HepG2 (cell line): ENCODE measurements at places on chromosomes 5 and 9.

DNA sequence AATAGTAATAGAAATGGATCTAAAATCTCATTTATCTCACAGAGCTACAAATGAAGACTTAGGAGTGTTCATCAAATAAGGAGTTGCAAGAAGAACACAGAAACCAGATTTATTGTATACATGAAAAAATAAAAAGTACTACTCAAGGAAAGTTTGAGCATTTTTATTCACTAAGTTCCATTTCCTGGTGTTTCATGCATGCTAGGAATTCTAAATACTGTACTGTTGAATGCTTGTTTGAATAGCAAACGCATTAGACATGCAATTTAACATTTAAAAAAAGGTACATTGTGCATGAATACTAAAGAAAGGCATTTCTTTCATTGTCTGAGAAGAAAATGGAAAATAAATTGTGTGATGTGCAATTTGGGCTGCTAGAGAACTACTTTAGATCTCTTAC is 52.1 kb downstream of the C6 start:
- no peak for DNase-seq

DNA sequence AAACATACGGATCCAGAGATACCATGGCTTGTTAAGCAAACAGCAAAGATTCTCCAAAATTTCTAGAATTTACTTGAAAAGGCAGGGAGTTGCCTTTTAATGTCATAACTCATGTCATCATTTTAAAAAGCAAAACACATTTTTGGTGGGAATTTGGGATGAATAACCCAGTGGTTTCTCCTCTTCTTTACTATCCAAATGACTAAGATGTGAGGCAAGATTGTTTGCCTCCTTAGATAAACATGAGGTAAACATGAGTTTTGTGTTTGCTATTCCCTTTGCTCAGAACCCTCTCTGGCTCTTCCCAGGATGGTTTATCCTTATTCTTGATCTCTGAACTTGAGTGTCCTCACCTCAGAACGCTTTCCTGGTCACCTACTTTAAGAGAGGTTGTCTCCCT is 267.0 kb downstream of the EBF1 start:
- DNase-seq: no peak

DNA sequence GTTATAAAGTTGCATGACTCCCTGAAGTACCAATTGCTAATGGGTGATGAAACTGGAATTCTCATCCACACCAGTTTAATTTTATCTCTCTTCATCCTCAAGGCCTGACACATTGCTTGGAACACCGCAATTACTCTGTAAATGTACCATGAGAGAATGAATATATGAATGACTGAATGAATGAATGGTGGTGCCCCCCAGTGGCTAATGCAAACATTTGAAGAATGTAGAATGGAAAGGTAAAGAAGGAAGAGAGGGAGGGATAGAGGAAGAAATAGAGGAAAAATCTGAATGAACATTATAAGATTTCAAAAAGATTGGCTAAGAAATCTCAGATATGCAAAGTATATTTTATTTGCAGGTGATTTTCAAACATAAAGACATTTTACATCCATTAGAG is 13.1 kb downstream of the PAPPA start:
- DNase-seq: no peak

DNA sequence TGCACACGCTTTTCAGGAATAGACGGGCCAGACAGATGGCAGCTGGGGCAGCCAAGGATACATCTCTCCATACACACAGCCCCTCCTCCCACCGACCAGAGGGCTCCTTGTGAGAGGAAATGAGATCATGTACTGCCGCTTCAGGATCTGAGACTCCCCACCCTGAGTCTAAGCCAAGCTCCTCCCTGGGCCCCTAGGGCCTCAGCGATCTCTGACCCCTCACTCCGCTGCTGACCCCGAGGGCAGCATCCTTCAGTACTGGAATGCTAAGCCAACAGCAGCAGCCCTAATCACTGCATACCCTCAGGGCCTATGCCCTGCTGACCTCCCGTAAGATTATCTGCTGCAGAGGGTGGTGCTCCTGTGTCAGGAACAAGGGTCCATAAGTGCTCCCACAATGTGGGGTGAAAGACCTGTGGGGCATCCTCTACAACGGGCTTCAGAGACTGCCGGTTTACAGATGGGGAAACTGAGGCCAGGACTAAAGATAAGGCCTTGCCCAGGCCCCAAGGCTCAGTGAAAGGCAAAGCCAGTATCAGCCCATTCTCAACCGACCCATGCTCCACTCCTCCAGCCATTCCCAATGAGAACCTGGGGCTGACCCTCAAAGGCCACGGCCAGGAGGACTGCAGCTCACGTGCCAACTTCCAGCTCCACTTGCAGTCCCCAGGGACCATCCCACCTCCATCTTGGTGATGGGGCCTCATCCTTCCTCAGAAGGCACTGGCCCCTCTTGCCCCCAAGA is 37.5 kb downstream of the BICD2 start:
- no peak for DNase-seq

DNA sequence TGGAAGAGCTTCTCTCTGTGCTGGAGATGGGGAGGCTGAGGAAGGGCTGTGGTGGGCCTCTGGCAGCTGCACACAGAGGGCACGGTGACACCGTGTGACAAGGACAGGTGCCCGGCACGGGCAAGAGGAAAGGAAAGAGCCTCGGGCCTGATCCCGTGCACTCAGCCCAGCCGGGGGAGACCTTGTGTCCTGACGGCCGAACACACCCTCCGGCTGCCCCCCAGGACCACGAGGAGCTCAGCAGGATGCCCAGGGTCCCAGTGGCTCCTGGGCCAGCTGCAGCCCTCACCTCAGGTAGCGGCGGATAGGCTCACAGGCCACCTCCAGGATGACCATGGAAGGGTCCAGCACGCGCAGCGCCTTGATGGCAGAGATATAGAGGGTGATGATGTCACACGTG is 5.5 kb downstream of the ANAPC2 start:
- DNase-seq: no peak

GRCh38 chr5:96927008-96927407 is 8.9 kb upstream of the LNPEP start:
- DNase-seq: no peak

DNA sequence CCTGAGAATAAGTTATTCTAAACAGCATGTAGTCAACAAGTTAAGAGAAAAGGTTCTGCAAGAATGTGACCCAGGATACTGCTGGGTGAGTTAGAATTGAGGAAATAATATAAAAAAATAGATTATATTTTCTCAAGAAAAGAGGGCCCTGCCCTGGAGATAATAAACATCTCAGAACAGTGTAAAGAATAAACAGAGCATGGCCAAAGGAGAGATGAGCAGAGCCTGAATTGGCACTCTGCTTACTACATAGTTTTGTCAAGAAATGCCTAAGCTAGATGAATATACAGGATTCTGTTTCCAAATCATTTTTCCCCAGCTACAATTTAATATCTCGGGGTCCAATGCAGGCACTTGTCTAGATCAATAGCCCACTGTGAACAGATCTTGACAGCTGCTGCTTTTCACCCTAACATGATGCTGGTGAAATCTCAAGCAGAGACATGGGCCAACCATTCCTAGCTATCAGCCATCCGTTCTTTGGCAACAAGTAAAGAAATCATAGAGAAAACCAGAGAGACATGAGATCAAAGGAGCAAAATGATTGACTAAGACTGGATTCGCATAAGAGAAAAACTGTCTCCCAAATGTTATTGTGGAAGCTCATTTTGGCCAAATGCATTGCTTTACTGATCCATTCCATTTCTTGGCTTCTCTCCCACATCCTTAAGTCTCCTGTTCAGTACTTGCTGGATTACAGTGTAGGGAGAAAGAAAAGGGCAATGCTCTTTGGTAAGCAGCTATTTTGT is 173.2 kb downstream of the PRELID2 start:
- DNase-seq: no peak

DNA sequence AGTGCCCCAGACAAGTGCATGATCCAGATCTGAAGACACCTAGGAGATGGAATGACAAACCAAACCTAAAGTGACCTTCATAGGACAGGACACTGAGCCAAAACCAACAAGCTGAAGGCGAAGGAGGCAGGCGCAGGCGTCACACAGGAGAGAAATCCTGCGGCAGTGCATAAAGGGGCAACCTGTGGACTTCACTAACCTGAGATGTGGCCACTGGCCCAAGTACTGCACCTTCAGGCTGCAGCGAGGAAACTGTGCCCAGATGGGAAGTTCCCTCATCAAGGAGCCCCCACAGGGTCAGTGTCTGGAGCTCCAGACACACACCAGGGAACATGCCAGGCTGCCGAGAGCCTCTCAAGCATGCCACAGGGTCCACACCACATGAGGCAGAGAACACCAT is 3.7 kb downstream of the IPPK start:
- no peak for DNase-seq

- DNase-seq: no peak
Observed at GRCh38 chr9:25029743-25030142, 484.0 kb upstream of the IZUMO3 start.

DNA sequence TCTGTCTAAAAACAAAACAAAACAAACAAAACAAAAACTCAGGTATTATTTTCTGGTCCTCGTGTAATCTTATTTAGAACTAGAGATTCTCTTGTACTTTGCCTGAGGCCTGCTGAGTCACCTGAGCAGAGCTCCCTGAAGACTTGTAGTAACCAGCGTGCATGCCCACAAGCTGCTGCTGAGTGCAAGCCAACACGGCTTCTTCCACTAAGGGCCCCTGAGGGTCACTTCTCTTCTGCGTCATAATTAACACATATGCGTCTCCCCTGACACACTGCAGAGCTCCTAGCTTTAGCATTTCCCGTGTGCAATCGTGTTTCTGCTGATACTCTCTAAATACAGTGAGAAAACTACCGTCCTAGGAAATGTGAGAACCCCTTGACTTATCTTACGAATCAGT is 10.9 kb upstream of the NDFIP1 start:
- DNase-seq: no peak
